H1 (cell line): ENCODE measurements at places on chromosomes 5 and 9. TPM values are rescaled to one million over a fixed set of nuclear protein-coding genes. Genes with fewer than 3 reads are reported as not detected.

- H3K36me3 ChIP-seq = no peaks in the 10 kb centered on the region
- H3K27ac ChIP-seq = no peak overlapping the region
- DNase-seq = no peak
- H3K27me3 ChIP-seq = no peaks in the 10 kb centered on the region
- H3K4me3 ChIP-seq = no peak overlapping the region
Measured at GRCh38 chr9:94805051-94805489, 78.6 kb downstream of the AOPEP start.

DNA sequence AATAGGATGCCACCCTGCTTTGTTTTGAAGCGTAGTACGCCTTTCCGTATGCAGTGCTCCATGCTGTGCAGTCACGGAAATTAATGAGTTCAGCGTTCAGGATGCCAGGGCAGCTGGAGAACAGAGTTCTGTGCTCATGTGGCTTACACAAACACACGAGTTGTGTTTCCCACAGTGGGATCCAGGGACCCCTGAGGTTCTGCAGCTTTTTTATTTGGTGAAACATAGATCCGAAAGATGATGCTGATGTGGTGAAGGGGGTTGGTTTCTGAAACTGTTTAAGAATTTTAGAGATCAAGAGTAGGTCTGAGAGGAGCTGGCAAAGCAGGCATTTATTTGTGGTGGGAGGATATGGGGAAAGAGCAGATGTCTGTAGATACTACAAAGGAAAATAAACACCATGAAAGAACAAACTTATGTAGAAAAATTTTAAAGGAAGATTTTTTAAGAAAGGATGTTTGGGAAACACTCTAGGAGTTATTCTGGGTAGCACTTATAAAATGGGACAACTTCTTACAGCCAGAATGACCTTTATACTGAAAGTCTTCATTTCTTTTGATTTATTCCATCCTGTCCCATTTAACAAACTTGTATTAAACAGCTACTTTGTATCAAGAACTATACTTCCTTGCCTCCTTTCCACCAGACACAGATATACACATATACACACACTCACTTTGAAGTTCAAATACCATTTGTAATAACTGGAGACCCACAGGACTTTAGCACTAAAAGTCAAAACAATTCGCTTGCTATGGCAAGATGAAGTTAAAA, 52.7 kb downstream of the ITGA1 start:
- DNase-seq = no peak
- no peaks in the 10 kb centered on the region for H3K4me1 ChIP-seq
- H3K4me3 ChIP-seq = no peak overlapping the region
- H3K27me3 ChIP-seq = no peaks in the 10 kb centered on the region
- H3K36me3 ChIP-seq = no peaks in the 10 kb centered on the region

GRCh38 chr9:1101846-1102641, 51.9 kb downstream of the DMRT2 start:
- no peaks in the 10 kb centered on the region for H3K27me3 ChIP-seq
- no peak for DNase-seq
- no peaks in the 10 kb centered on the region for H3K4me1 ChIP-seq
- H3K36me3 ChIP-seq = no peaks in the 10 kb centered on the region
- H3K4me3 ChIP-seq = no peak overlapping the region

DNA sequence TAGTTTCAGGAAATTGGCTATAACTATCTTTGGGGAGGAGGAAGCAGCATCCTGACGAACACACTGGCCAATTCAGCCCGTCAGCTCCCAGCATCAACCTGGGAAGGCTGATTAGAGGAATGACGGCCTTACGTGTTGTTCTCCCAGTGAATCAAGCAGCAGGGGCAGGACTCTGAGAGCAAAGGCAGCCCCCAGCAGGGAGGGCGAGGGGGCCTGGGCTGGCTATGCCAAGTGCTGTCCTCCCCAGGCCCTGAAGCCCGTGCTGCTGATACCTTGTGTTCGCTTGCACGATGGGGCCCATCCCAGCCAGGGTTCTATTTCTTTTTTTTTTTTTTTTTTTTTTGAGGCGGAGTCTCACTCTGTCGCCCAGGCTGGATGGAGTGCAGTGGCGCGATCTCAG, 254.1 kb downstream of the FSTL4 start:
- DNase-seq = no peak
- no peaks in the 10 kb centered on the region for H3K27me3 ChIP-seq
- H3K27ac ChIP-seq = no peak overlapping the region
- H3K4me3 ChIP-seq = no peak overlapping the region
- H3K36me3 ChIP-seq = no peaks in the 10 kb centered on the region

- H3K4me1 ChIP-seq = no peaks in the 10 kb centered on the region
- no peak for DNase-seq
- no peaks in the 10 kb centered on the region for H3K36me3 ChIP-seq
- H3K4me3 ChIP-seq = no peak overlapping the region
- no peak overlapping the region for H3K27ac ChIP-seq
Measured at GRCh38 chr5:57976506-57976905, 483.4 kb downstream of the PLK2 start.

- H3K4me3 ChIP-seq = no peak overlapping the region
- H3K4me1 ChIP-seq = peaks cover 4% of the 10 kb centered on the region
- H3K36me3 ChIP-seq = no peaks in the 10 kb centered on the region
- DNase-seq = no peak
- H3K27ac ChIP-seq = no peak overlapping the region
- H3K27me3 ChIP-seq = no peaks in the 10 kb centered on the region
Measured at GRCh38 chr9:111114486-111114885, 76.2 kb upstream of the LPAR1 start.

GRCh38 chr9:109117856-109118807, 1.6 kb downstream of the TMEM245 start:
- no peak for DNase-seq
- H3K27ac ChIP-seq = 0 out of 2 replicates have a peak overlapping the region, but pooled peaks have one; percentile 23
- H3K36me3 ChIP-seq = no peaks in the 10 kb centered on the region

GRCh38 chr5:140227046-140227445, 52.1 kb downstream of the CYSTM1 start:
- no peak overlapping the region for H3K4me3 ChIP-seq
- no peaks in the 10 kb centered on the region for H3K27me3 ChIP-seq
- H3K4me1 ChIP-seq = no peaks in the 10 kb centered on the region
- DNase-seq = no peak
- H3K36me3 ChIP-seq = no peaks in the 10 kb centered on the region
- no peak overlapping the region for H3K27ac ChIP-seq

DNA sequence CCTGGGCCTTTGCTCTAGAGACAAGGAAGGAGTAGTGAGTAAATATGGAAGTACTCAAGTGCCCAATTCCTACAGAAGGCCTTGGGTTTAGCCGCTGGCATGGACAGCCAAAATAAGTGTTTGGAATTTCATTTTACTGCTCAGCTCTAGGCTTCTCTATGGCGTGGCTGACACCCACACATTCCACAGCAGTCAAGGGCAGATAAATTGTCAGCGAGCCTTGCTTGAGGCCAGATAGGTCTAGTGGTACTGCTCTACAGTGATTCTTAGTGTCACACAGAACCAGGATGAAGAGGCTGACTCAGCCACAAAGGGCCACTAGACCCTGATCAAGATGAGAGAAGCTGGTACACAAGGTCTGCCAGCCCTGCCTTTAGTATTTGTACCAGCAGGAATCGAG, 111.0 kb upstream of the NFIB start:
- no peak overlapping the region for H3K4me3 ChIP-seq
- peaks cover 16% of the 10 kb centered on the region for H3K4me1 ChIP-seq
- H3K36me3 ChIP-seq = no peaks in the 10 kb centered on the region
- no peaks in the 10 kb centered on the region for H3K27me3 ChIP-seq
- no peak overlapping the region for H3K27ac ChIP-seq

DNA sequence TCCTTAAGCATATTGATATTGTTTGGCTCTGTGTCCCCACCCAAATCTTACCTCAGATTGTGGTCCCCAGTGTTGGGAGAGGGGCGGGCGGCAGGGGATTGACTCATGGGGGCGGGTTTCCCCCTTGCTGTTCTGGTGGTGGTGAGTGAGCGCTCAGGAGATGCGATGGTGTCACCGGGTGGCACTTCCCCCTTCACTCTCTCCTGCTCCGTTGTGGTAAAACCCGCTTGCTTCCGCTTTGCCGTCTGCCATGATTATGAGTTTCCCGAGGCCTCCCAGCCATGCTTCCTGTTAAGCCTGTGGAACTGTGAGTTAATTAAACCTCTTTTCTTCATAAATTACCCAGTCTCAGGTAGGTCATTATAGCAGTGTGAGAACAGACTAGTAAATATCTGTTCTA, 229.1 kb downstream of the IRX2 start:
- no peak overlapping the region for H3K4me3 ChIP-seq
- H3K36me3 ChIP-seq = no peaks in the 10 kb centered on the region
- H3K27ac ChIP-seq = no peak overlapping the region
- no peak for DNase-seq
- no peaks in the 10 kb centered on the region for H3K4me1 ChIP-seq
- no peaks in the 10 kb centered on the region for H3K27me3 ChIP-seq

DNA sequence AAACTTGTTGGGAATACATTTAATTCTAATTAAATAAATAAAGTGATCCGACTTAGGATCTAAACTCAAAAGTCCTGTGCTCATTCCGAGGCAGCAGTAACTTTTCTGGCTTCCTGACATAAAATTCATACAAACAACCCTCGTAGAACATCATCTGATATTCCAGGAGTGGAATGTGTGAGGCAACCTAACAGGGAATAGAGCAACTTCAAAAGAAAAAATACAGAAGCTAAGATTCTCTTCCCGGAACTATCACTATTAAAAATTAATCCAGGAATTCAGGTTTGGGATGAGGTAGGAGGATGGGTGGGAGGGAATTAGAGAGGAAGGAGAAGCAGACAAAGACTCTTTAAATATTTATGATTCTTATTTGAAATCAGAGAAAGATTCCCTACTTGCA, 32.9 kb upstream of the TRIO start:
- no peak overlapping the region for H3K27ac ChIP-seq
- no peaks in the 10 kb centered on the region for H3K36me3 ChIP-seq
- DNase-seq = no peak
- H3K4me1 ChIP-seq = peaks cover 6% of the 10 kb centered on the region; the same call in 1 of the 2 replicates

- no peaks in the 10 kb centered on the region for H3K27me3 ChIP-seq
- no peaks in the 10 kb centered on the region for H3K36me3 ChIP-seq
- H3K4me3 ChIP-seq = no peak overlapping the region
- H3K4me1 ChIP-seq = peaks cover 12% of the 10 kb centered on the region
Measured at GRCh38 chr5:126970517-126971017, 59.8 kb downstream of the MARCHF3 start.

DNA sequence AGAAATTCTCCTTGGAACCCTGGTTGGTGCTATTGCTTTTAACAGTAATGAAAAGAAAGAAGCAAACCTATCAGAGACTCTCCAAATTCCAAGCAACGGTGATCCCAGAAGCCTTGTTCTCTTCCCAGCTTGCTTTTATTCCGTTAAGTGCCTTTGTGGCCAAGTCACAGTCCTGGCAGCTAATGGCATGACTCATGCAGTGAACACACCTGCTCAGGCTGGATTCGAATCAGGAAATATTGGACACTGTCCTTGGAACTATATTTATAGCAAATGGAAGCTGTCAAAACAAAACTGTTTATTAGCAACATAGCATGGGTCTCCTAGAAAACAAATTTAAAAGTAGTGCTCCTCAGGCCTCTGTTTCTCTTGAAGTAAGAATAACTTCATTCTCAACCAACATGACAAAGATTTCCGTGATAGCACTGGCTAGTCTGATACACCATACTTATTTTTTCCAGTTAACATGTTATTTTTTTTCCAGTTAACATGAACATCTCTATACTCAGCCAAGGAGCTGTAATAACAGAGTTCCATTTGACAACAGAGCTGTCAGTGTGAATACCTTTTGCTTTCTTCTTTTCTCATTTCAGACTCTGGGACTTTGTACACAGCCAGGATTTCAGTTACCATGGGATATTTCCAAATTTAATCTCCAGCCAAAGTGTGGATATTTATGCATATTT, 502.4 kb downstream of the GADD45G start:
- H3K4me3 ChIP-seq = no peak overlapping the region
- no peaks in the 10 kb centered on the region for H3K36me3 ChIP-seq
- H3K27ac ChIP-seq = no peak overlapping the region
- DNase-seq = no peak

DNA sequence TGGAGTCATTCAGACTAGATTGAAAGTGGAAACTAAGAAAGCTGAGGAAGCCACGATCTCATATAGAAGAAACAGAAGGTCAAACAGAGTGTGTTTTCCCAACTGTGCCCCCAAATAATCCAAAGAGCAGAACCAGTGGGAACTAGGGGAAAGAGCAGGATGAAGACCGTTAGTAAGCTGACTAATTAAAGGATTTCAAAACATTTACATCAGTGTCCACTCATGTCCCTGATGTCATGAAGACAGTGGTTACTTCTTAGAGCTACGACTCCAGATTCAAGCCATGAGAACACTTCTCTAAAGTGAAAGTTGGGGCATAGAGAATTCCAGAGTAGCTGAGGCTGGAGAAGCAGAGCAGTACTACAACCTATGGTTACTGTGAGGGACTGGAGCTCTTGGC, 119.6 kb upstream of the SLC12A2 start:
- no peaks in the 10 kb centered on the region for H3K36me3 ChIP-seq
- H3K4me1 ChIP-seq = no peaks in the 10 kb centered on the region
- H3K27ac ChIP-seq = no peak overlapping the region
- no peak for DNase-seq
- H3K27me3 ChIP-seq = no peaks in the 10 kb centered on the region

GRCh38 chr5:9698125-9698826, 68.1 kb upstream of the TAS2R1 start:
- no peaks in the 10 kb centered on the region for H3K4me1 ChIP-seq
- no peak overlapping the region for H3K27ac ChIP-seq
- DNase-seq = no peak
- no peaks in the 10 kb centered on the region for H3K36me3 ChIP-seq

GRCh38 chr5:132008163-132008473, 3.3 kb downstream of the ACSL6 start:
- H3K27me3 ChIP-seq = peaks cover 26% of the 10 kb centered on the region
- H3K4me1 ChIP-seq = no peaks in the 10 kb centered on the region
- DNase-seq = no peak
- H3K4me3 ChIP-seq = no peak overlapping the region
- no peak overlapping the region for H3K27ac ChIP-seq

GRCh38 chr9:2872931-2873323, 29.0 kb upstream of the PUM3 start:
- H3K27me3 ChIP-seq = no peaks in the 10 kb centered on the region
- no peaks in the 10 kb centered on the region for H3K4me1 ChIP-seq
- no peak overlapping the region for H3K27ac ChIP-seq
- H3K36me3 ChIP-seq = no peaks in the 10 kb centered on the region
- DNase-seq = no peak
- no peak overlapping the region for H3K4me3 ChIP-seq

The CXCL14 gene
- 1.2 and 1.5 TPM in 2 replicates for polyA plus RNA-seq

The WDR36 gene
- 6.9 and 9.3 TPM in 2 replicates for polyA plus RNA-seq

The KIF12 gene
- 2.9 and 5.2 TPM in 2 replicates for polyA plus RNA-seq
